ENCODE measurements at places on chromosomes 6 and 20.

DNA sequence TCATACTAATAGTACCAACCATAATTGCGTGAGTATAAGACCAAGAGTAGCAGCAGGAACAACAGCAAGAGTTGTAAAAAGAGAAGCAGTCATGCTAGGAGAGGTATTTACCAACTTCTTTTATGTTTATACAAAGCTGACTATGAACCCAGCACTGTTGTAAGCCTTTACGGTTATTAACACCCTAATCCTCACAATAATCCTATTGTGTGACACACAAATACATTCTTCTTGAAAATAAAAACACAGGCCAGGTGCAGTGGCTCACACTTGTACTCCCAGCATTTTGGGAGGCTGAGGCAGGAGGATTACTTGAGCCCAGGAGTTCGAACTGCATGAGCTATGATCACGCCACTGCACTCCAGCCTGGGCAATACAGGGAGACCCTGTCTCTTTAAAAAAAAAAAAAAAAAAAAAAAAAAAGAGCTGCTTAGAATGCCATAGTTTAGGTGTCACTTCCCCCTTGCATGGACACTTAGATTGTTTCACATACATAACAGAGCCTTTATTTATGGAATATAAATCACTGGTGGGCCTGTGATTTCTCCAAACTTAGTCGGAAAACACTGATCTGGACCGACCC lies 20.2 kb downstream of the HCK start:
- no peak for DNase-seq

DNA sequence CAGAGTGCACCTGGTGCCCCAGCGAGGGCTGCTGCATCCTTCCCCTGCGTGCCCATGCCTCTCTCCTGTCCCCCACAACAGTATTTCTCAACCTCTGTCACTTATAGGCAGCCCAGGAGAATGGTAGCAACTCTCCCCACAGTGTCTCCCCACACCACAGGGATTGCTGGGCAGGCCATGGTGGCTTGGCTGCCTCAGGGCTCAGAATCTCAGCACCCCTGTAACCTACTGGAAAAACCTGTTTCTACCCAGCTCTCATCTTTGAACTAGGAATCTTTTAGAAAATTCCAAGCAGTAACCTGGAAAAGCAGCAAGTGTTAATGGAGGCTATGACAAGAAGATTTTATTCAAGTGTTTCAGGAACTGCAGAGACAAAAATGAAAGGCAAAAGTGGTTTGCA lies 38.0 kb downstream of the CD164 start:
- DNase-seq, result no peak

GRCh38 chr20:51182571-51182970 lies 159.7 kb upstream of the KCNG1 start:
- DNase-seq, result no peak

DNA sequence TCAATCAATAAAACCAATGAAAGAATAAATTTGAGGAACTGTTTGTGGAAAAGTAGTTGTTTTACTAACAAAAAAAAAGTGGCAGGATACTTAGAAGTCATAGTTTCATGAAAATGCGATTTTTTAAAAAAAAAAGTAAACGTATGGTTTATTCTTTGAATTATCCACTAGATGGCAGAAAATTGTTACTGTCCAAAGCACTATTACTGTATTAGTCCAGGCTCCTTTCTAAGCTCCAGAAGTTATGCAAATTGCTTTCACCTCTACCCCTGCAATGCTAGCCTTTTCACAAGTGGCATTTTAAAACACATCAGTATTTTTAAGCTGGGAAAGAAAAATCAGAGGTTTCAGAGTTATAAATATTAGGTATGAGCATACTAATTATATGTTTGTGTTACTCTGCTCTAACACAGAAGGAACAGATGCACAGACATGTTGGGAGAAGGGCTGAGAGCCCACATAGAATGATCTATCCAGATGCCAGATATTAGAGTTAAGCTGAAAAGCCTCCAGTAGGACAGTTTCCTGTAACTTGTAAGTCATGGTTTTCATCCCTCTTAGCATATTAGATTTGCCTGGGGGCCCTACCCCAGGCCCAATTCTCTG lies 63.9 kb downstream of the FHL5 start:
- no peak for DNase-seq

DNA sequence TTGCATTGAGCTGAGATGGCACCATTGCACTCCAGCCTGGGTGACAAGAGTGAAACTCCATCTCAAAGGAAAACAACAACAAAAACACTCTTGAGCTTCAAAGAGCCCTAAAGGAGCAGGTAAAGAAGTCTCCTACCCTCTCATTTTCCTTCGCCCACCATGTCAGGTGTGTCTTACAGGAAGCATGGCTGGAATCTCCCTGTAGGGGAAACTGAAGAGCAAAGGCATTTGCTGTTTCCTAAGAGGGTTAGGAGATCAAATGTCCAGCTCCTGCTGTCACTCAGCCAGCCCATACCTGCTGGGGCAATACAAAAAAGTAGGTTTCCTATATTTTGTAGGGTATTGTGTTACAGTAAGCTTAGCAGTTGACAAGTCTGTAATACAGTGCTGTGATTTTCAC lies 43.3 kb downstream of the SPATA2 start:
- peak; percentile 18 for DNase-seq

DNA sequence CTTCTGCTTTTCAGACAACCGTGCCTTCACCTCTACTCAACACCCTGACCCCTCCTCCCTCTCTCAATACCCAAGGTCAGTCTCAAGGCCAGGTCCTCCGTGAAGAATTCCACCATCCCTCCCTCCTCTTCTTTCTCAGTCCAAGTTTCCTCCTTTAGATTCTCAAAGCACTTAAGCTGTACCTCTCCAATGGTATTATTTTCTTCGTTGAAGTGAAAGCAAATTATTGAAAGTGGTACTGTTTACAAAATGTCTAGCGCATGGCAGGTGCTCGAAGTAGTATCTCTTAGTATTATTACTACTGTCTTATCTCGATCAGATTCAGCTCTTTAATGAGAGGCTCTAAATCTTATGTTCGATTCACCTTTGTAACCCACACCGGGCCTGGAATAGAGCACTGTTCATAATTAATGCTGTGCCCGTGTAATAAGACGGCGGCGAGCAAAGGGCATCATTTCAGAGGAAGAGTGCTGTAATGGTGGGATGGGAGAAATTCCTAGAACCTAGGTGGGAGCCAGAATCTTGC lies 593 bp upstream of the RALGAPB start:
- no peak for DNase-seq

GRCh38 chr6:158488065-158488464 lies 71.8 kb upstream of the TMEM181 start:
- no peak for DNase-seq

- no peak for DNase-seq
Measured at GRCh38 chr6:46407776-46408530, 83.3 kb downstream of the RCAN2 start.

GRCh38 chr6:33980176-33981175 lies 165.4 kb downstream of the GRM4 start:
- DNase-seq, result no peak
